Hematopoietic multipotent progenitor cell treated with erythropoietin and hydrocortisone succinate and interleukin-3 and kit ligand, for 4 days (in vitro differentiated cells): ENCODE measurements at places on chromosomes 3 and 15.
A peak's percentile ranks its signal among the peaks of the same experiment; 100 is the strongest.

GRCh38 chr3:32421991-32422859 lies 30.6 kb downstream of the CMTM7 start:
- peak; percentile 68 for DNase-seq

- peak; percentile 90 for DNase-seq
Observed at GRCh38 chr3:151875759-151876158, 2.3 kb downstream of the SUCNR1 start.

- no peak for DNase-seq
Observed at GRCh38 chr15:66834881-66835878, 133.1 kb downstream of the SMAD6 start.

DNA sequence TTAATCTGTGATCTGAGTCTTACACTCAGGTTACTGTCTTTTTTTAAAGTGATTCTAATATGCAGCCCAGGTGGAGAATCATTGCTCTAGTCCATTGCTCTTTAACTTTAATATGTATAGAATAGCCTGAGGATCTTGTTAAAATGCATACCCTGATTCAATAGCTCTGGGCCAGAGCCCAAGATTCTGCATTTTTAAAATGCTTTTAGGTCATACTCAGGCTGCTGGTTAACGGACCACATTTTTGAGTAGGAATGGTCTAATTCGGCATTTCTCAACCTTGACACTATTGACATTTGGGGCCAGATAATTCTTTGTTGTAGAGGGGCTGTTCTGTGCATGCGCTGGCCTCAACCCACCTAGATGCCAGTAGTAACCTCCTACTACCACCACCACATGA lies 20.9 kb upstream of the FSTL1 start:
- no peak for DNase-seq

DNA sequence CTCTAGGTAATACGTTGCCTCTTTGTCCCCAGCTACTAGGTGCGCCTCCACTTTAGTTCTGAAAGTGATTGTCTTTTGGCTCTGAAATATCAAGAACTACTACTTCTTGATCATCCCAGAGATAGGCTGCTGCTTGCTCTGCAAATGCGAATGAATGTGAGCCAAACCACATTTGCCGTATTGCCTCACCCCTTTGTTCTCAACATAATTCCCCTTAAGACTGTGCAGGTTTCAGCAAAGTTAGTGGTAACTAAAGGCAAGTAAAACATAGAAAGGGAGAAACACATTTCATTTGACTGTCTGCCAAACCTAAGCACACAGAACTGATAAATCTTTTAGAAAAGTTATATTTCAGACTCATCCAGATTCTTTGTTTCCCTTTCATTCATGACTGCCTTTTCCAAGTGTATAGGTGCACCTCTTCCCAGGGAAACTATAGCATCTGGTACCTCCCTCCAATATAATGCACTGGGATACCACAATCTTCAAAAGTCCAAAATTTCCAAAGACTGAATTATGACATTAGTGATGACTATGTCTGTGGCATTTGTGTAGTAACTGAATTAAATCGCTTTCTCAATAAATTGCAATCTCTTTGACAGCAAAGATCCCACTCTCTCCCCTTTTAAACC lies 720.6 kb upstream of the CBLB start:
- no peak for DNase-seq

DNA sequence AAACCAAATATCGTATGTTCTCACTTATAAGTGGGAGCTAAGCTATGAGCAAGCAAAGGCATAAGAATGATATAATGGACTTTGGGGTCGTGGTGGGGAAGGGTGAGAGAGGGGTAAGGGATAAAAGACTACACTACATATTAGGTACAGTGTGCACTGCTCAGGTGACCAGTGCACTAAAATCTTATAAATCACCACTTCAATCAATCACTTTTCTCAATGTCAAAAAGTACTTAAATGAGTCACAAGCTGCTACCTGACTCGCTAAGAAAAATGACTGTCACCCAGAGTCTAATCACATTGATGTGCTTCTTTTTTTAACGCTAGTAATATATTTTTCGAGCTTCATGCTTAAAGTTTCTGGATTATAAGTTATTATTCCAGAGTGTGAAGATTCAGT lies 95.5 kb downstream of the CBLB start:
- no peak for DNase-seq

- no peak for DNase-seq
Observed at GRCh38 chr3:94272016-94272415, 209.2 kb downstream of the NSUN3 start.

DNA sequence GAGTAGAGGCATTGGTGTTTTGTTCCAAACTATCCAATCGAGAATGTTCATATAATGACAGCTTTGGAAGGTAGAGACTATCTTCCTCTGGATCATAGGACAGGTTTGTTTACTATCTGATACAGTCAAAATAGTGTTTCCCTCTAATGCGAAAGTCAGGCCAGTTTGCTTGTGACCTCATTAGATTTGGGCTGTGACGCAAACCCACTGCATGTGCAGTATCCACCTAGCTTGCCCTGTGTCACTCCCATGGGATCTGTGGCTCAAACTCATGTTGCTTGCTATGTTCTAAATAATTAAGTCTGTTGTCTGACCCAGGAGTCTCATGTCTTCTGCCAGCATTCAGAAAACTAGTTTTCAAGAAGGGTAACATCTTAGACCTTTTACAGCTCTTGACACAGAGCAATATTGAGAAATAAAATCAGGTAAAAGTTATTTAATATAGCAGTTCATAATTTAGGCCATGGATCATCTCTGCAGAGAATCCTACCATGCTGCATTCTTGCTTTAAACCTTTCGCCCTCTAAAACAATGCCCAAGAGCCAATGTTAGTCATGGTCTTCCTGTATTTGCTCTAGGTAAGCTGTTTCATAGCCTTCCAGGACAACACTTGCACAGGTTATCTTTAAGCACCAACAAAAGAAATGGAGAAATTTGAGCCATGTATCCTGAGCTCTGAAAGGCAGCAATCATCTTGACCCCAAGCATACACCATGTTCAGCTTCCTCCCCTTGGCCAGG lies 26.4 kb downstream of the NIT2 start:
- no peak for DNase-seq

GRCh38 chr3:127670761-127671522 lies 1.8 kb upstream of the ABTB1 start:
- DNase-seq = no peak

- DNase-seq = no peak
Observed at GRCh38 chr15:80549191-80549590, 145.0 kb downstream of the ARNT2 start.

DNA sequence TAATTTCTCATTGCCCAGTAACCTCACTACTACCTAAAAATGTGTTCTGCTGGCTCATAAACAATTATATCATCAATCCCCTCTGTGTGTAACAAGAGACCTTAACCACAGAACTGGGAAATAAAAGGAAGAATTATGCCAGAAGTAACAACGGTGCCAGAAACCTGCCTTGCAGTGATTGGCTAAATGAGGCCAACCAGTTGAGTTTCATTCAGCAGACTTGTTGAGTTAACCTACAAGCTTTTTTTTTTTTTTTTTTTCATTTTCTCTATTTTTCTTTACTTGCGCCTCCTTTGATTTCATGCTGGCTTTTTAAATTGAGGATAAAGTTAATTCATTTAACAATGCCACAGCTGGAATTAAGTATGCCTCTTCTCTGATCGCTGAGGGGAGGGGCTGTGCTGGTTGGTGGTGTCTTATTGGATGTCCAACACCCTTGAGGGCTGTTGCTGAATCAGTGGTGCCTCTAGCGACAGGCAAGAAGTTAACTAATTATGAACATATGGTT lies 30.0 kb upstream of the GMNC start:
- no peak for DNase-seq

DNA sequence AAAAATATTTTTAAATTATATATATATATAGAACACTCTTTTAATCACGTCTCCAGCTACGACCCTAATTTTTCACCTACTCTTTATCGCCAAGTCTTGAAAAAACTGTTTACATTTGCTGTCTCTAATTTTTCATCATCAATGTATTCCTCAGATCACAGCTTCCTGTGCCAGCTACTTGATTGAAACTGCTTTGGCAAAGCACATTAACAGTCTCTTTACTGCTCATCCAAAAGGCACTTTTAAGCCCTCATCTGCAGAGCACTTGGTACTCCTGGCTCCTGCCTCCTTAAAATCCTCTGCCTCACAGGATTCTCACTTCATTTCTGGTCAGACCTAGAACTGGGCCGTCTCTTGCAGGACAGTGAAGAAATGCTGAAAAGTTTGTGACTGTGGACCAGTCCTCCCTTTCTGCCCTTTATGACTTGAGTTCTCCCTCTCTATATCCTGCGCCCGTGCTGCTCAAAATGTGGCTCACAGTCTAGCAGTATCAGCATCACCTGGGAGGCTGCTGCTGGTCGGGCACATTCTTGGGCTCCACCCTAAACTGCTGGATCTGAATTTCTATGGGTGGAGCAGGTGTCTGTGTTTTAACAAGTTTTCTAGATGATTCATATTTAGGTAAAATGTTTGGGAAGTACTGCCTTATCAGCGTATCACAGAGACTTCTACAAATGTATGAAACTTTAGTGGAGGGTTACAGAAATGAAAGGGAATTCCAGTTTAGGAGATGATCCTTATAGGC lies 196.8 kb downstream of the ADAMTSL3 start:
- DNase-seq = no peak

GRCh38 chr3:42656680-42657610 lies 3.4 kb downstream of the ZBTB47 start:
- no peak for DNase-seq

- DNase-seq = no peak
Observed at GRCh38 chr15:66251065-66251789, 2.3 kb downstream of the MEGF11 start.

DNA sequence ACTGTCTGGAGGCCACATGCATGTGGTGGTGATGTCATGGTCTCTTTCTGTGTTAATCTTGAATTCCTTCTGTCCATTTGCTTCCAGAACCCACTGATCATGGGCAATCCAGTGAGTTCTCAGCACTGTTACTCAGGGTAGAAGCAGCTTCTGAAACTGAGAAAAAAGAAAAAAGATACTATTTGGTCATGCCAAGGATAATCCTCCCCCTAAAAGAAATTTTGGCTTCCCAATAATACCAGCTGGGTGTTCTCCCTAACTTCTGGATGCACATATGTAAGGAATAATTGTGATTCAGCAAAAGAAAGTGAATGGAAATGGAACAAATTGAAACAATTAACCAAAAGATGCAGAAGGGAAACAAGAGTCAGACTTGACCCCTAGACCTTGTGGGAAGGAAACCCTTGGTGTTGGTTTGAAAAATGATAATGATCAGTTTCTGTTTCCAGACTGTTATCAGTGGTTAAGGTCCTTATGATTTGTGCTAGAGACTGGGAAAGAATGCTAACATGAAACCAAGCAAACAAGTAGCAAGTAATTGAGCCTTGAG lies 92.3 kb downstream of the RBMS3 start:
- no peak for DNase-seq

DNA sequence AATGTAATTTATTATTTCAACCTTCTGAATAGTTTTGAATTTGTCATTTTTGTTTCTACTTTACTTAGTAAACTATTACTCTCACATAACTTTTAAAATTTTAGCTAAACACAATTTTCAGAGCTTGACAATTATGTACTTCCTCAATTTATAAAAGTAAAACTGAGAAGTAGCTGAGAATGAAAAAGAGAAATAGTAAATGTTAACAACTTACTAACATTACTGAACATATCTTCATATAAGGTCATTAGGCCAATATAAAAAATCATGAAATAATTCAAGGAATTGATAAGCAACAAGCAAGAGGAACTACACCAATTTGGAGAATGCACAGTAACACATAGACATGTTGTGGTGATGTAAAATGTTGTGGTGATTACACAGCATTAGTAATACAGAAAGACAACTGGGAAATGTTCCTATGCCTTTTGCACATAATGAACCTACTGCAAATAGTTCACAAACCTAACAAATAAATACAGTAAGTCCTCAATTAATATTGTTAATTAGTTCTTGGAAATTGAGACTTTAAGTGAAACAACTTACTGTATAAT lies 137.9 kb downstream of the CBLB start:
- DNase-seq = peak; percentile 7

GRCh38 chr15:59124261-59124660 lies 19.3 kb downstream of the CCNB2 start:
- no peak for DNase-seq

DNA sequence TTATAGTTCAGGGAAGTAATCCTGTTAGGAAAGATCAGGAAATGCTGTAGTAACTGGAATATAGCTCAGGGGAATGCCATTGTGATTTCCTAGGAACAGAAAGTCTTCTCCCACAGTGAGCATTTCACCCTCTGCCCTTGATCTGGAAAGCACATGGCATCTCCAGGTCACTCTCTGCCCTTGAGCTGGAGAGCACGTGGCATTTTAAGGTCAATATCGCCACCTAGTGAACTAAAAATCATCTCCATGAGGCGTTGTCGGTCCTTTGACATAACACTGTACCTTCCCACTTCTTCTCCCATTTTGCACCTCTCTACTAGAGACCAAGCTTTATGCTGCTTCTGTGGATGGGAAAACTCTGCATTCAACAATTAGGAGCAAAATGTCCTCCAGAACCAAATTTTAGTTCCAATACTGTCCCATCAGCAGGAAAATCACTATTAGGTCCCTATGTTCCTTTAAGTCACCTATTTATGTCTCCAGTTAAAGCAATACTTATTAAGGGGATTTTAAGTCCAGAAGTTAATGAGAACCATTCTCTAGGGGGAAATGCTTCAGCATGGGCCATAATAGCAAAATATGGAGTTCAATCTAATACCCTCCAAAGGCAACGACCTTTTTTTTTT lies 54.7 kb upstream of the GK5 start:
- peak; percentile 92 for DNase-seq

DNA sequence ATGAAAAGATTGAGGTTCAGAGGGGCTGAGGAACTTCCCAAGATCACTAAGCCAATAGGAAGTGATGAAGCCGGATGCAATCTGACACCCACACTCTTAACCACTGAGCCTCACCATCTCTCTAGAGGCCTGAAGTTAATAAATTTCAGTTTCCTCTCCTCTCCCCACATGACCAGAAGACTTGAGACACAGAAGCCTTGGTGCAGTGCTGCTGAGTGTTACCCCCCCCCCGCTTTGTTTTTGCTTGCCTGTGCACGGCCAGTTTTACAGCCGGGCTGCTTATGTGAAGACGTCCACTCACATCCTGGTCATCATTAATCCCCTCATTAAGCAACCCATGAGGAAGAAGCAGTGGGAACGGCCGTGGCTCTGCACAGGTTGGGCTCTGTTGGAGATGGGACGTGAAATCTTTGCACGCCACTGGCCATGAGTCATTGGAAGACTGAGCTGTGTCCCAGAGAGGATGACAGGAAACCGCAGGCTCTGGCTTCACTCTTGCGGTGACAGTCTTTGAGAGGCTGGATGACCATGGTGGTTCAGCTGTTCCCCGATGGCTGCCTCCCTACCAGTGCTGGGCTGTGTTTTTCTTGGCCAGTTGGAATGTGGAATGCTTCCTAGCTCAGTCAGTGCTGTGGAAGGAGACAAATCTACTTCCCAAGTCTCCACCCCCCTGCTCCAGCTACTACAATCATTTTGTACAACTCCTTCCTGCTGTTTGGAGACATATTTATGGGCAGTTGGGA lies 232.6 kb upstream of the LRTM1 start:
- peak; percentile 3 for DNase-seq

DNA sequence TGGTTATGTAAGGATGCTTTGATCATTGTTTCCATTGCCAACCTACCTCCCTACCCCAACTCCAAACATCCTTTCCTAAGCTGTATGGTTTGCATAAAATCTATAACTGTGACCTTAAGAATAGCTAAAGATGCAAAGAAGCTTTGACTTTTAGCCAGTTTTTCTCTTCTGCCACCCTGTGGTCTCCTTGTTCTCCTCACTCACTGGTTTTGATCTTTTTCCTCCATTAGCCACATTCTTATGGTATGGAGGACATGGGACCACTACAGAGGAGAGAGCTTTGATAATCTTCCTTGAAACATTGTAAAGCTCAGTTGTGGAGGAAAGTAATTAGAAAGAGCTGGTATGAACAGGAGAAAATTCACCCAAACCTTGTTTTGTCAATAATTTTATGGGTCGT lies 115.9 kb downstream of the NEK11 start:
- peak; percentile 17 for DNase-seq
